ENCODE measurements at places on chromosomes 1 and 21. TPM values are rescaled to one million over a fixed set of nuclear protein-coding genes. Genes with fewer than 3 reads are reported as not detected.
A peak's percentile ranks its signal among the peaks of the same experiment; 100 is the strongest.

Gene RNF207
- 13.4 TPM for total RNA-seq

Gene LCE6A
- not detected for total RNA-seq

Gene NBPF6
- not detected for total RNA-seq

Gene RYR2
- 9.2 TPM for total RNA-seq

Gene RNASEL
- total RNA-seq, result 10.4 TPM

Gene SFN
- total RNA-seq, result 0.30 TPM

Gene PLA2G2C
- not detected for total RNA-seq

Gene SAMD11
- total RNA-seq, result 12.0 TPM

Gene FMO4
- total RNA-seq, result 5.8 TPM

GRCh38 chr1:49319426-49319963, 542.8 kb upstream of the BEND5 start:
- peaks cover 5% of the 10 kb centered on the region for H3K4me1 ChIP-seq
- H3K4me3 ChIP-seq, result no peak overlapping the region
- no peak overlapping the region for H3K27ac ChIP-seq
- DNase-seq, result no peak
- no peaks in the 10 kb centered on the region for H3K27me3 ChIP-seq

DNA sequence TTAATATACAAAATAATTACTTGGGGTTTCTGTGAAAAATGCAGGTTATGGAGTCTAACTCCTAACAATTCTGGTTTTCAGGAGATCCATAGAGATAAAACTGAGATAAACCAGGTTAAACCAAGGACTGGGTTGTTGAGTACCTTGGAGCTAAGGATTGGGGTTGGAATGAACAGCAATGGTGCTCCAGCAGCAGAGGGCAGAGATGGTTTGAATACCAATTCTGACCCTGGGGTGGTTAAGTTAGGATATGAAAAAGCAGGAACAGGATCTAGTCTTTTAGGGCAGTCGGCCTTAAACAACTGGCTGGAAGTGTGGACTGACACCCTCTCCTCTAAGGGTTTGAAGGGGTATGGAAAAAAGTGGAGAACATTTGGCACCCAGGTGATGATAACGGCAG, 53.0 kb downstream of the UROD start:
- DNase-seq, result no peak
- H3K4me1 ChIP-seq, result no peaks in the 10 kb centered on the region
- H3K27me3 ChIP-seq, result no peaks in the 10 kb centered on the region
- H3K4me3 ChIP-seq, result no peak overlapping the region

DNA sequence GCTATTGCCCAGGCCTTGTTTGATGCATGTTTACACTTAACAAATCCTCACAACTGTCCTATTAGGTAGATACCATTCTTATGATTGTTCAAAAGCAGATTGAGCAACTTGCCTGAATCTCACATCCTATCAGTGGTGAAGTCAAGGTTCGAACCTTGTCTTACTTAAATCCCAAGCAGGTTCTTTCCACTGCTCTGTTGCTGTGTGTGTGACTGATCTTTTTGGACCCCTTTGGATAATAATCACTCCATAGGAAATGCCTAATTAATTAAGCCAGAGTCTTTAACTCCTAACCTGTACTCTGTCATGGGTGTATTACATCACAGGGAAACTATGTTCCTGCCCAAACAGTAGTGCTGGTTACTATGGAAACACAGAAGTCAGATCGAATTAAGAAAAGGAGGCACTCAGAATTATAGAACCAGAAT, 84.2 kb downstream of the SPATA46 start:
- no peak overlapping the region for H3K4me3 ChIP-seq
- peak; percentile 63 for DNase-seq
- no peaks in the 10 kb centered on the region for H3K27me3 ChIP-seq

DNA sequence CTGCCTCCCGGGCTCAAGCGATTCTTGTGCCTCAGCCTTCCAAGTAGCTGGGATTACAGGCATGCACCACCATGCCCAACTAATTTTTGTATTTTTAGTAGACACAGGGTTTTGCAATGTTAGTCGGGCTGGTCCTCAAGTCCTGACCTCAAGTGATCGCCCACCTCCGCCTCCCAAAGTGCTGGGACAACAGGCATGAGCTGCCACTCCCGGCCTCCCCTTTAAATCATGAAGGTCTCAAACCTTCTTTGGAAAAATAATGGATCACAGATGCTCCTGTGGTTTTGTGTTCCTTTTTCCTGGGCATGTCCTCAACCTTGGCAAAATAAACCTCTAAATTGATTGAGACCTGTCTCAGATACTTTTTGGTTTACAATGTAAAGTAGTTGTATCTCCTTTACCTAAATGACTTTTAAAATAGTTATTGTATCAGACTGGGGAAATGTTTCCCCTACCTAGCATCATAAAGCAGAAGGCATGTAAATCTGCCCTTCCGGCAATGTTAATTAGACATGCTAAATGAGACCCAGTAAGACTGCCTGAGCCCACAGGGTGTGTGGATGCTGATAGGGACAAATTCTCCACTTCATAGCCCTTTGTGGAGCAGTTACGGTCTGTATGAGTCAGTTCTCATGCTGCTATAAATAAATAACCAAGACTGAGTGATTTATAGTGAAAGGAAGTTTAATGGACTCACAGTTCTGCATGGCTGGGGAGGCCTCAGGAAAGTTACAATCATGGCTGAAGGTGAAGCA, 27.8 kb downstream of the CBR1 start:
- no peaks in the 10 kb centered on the region for H3K4me1 ChIP-seq
- H3K4me3 ChIP-seq, result no peak overlapping the region
- no peaks in the 10 kb centered on the region for H3K36me3 ChIP-seq
- no peak overlapping the region for H3K27ac ChIP-seq

GRCh38 chr1:200938955-200939354, 44.3 kb downstream of the INAVA start:
- no peak overlapping the region for H3K27ac ChIP-seq
- no peak for DNase-seq
- H3K27me3 ChIP-seq, result no peaks in the 10 kb centered on the region
- no peaks in the 10 kb centered on the region for H3K4me1 ChIP-seq

- no peak overlapping the region for H3K4me3 ChIP-seq
- no peak overlapping the region for H3K27ac ChIP-seq
- H3K36me3 ChIP-seq, result no peaks in the 10 kb centered on the region
- DNase-seq, result peak; percentile 60
- H3K4me1 ChIP-seq, result peaks cover 31% of the 10 kb centered on the region
- H3K27me3 ChIP-seq, result no peaks in the 10 kb centered on the region
Observed at GRCh38 chr1:7426780-7427604, 344.1 kb upstream of the VAMP3 start.

DNA sequence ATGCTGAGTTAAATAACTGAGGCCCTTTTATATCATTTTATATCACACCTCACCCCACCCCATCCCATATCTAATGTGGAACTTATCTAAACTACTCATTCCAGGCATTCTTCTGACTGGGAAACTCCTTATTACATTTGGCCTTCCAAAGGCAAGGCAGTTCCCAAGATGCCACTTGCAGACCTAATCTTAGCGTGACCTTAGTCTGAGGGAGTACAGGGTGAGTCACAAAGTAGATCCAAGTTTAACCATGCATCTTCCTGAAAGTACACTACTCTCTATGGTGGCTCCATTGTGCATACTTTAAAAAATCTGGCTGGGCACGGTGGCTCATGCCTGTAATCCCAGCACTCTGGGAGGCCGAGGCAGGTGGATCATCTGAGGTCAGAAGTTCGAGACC, 353.6 kb upstream of the C1orf87 start:
- H3K36me3 ChIP-seq, result no peaks in the 10 kb centered on the region
- H3K4me1 ChIP-seq, result no peaks in the 10 kb centered on the region
- no peak for DNase-seq

DNA sequence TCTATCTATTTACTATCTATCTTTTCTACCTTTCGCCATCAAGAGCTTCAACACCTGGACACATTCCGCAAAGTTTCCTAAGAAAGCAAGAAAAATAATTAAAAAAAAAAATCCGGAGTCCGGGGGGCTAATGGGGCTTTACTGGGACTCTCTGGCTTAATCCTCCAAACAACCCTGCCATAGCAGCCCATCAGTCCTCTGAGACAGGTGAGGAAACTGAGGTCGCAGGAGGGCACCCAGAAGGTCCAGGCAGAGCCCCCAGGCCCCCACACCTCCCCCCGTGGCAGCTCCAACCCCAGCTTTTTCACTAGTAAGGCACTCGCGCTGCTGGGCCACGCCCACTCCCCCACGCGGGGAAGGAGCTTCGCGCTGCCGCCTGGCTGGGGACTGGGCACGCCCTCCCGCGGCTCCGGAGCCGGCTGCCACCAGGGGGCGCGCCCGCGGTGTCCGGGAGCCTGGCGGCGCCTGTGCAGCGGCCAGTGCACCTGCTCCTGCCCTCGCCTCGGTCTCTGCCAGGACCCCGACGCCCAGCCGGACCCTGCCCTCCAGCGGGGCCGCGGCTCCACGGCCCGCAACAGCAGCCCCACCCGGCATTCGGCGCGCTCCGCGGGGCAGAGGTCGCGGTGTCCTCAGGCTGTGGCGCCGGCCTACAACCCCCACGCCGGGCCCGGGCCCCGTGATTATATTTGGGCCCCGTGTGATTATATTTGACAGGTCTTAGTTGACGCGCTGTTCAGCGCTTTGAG, 54.1 kb upstream of the SAMD11 start:
- H3K4me1 ChIP-seq, result peaks cover 5% of the 10 kb centered on the region
- H3K27me3 ChIP-seq, result peaks cover 20% of the 10 kb centered on the region
- H3K4me3 ChIP-seq, result no peak overlapping the region
- H3K27ac ChIP-seq, result no peak overlapping the region
- no peaks in the 10 kb centered on the region for H3K36me3 ChIP-seq

- no peaks in the 10 kb centered on the region for H3K27me3 ChIP-seq
- H3K4me3 ChIP-seq, result no peak overlapping the region
- no peaks in the 10 kb centered on the region for H3K4me1 ChIP-seq
- DNase-seq, result no peak
Observed at GRCh38 chr1:239308701-239309333, 77.6 kb upstream of the CHRM3 start.

DNA sequence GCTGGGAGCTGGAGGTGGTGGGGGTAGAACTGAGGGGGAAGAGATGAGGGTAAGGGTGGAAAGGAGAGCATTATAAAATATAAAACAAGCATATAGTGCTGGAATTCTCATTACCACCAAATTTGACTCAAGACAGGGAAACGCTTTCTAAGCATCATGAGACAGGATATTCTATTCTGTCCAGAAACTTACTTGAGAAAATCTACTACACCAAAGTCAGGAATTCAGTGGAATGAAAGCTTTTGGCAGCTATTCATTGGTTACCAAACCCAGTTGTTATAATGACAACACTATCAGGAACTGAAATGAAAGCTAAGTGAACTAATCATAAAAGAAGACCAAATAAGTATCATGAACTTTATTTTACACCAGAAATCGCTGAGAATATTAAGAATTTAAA, 14.5 kb downstream of the AIDA start:
- H3K27ac ChIP-seq, result no peak overlapping the region
- H3K27me3 ChIP-seq, result no peaks in the 10 kb centered on the region
- no peak for DNase-seq
- H3K4me1 ChIP-seq, result no peaks in the 10 kb centered on the region
- no peak overlapping the region for H3K4me3 ChIP-seq
- H3K36me3 ChIP-seq, result peaks cover 14% of the 10 kb centered on the region

- no peaks in the 10 kb centered on the region for H3K4me1 ChIP-seq
- no peak overlapping the region for H3K4me3 ChIP-seq
Observed at GRCh38 chr21:45994759-45995685, 13.5 kb downstream of the COL6A1 start.

DNA sequence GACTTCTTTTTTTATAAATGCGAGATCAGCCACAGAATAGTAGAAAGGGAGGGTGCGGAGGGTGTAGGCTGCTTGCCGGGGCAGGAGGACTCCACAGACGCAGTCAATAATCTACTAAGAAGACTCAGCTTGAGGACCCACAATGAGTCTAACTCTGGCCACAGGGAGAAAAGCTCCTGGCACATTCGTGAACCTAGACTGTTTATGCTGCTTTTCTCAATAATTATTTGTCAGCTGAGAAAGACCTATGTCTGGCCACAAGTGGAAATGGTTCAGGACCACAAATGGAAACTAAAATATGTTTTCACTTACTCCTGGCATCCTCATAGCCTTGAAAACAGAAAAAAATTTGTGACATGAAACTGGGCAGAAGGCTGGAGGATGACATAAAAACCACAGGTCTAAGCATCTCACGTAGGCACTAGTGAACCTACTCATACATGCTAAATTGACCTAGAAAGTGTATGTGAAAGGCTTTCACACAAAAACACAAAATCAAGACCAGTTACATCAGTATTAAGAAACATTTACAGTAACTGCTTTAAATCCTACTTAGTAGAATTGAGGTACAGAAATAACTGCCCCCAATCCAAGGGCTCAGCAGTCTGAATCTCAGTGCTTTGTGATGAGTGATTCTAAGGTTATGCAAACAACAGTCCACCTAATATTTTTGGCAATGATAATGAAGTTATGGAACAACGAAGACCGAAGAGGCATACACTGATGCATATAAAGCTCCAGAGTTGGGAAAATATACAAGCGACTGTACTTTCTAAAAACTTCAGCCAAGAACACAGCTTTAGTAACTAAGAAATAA, 159.5 kb downstream of the SLC45A1 start:
- H3K27ac ChIP-seq, result no peak overlapping the region
- peaks cover 9% of the 10 kb centered on the region for H3K4me1 ChIP-seq
- no peak overlapping the region for H3K4me3 ChIP-seq

DNA sequence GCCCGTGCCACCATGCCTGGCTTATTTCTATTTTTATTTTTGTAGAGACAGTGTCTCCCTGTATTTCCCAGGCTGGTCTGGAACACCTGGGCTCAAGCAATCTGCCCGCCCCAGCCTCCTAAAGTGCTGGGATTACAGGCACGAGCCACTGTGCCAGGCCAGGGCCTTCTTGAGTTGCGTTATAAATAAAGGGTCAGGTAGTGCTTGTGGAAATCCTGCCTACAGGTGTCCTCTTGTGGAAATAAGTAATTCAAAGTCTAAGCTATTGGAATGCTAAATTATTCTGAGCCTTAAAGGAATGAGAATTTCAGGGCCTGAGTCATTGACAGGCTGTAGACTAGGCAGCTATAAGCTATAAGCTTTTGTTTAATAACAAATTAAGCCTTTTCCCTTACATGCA, 8.1 kb upstream of the SFT2D2 start:
- no peaks in the 10 kb centered on the region for H3K4me1 ChIP-seq
- DNase-seq, result no peak

DNA sequence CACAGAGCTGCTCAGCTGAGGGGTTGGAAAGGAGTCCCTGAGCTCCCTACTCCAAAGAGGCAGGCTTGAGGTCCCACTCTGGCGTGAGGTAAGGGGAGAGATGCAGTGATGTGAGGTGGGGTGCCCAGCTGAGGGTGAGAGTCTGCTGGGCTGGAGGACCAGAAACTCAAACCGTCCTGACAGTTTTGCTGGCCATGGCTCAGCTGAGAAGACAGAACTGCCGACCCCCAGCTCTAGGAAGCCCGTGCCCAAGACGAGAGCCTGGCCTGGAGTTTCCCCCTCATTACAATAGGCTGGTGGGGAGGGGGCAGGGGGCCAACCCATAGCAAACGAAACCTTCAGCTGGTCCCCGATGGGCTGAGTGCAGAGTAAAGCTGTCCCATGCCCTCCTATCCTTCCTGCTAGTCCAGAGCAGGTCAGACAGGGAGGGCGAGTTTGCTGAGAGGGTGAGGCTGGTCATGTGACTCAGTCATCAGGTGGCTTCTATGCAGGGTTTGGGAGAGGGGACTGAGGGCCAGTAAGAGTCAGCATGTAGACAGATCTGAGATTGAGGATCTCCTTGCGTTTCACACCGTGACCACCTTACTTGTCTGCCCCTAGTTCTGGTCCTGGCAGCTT, 129.3 kb downstream of the PRDM2 start:
- no peak overlapping the region for H3K4me3 ChIP-seq
- peaks cover 7% of the 10 kb centered on the region for H3K4me1 ChIP-seq
- no peaks in the 10 kb centered on the region for H3K27me3 ChIP-seq
- DNase-seq, result no peak
- H3K36me3 ChIP-seq, result peaks cover 4% of the 10 kb centered on the region

- no peaks in the 10 kb centered on the region for H3K27me3 ChIP-seq
- no peak for DNase-seq
- H3K4me1 ChIP-seq, result no peaks in the 10 kb centered on the region
- H3K4me3 ChIP-seq, result no peak overlapping the region
- H3K27ac ChIP-seq, result no peak overlapping the region
Observed at GRCh38 chr21:27157097-27157496, 190.2 kb upstream of the ADAMTS5 start.

Data from spinal cord (tissue), 10 donors.